RPMI7951 (cell line): ENCODE measurements at places on chromosomes 2 and 18.
A peak's percentile ranks its signal among the peaks of the same experiment; 100 is the strongest.

DNA sequence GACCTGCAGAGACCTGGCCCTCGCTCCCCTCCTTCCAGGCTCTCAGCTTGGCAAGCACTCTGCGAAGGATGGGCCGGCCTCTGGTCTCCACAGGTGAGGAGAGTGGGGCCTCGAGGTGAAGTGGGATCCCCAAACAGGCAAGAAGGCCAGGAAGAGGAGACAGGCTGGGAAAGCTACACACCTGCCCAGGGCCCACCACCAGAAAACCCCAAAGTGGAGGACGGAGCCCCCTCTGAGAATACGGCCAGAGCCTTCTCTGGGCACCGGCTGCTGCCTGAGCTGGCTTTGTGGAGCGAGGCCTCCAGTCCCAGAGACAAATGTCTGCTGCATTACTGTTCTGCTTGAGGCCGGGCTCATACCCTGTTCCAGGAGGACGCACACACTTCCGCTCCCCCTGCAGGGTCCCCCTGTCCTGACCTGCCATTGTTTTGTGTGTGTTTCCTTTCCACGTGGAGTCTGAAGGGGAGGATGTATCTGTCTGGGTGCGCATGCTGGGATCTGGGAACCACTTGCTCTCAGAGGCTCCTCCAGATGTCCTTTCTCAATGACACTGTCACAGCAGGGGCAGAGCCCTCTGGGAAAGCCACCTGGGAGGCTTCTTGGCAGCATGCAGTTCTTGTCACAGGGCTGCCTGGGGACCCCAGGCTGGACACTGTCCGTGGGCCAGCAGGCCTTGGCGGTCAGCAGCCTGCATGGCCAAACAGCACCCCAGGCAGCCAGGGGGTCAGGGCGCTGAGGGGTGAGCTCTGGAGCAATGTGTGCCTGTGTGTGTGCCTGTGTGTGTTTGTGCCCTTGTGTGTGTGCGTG lies 20.8 kb downstream of the KCNF1 start:
- no peak for DNase-seq

- no peak for DNase-seq
These were observed 48.2 kb downstream of the MTHFD2 start for GRCh38 chr2:74246496-74247195.

DNA sequence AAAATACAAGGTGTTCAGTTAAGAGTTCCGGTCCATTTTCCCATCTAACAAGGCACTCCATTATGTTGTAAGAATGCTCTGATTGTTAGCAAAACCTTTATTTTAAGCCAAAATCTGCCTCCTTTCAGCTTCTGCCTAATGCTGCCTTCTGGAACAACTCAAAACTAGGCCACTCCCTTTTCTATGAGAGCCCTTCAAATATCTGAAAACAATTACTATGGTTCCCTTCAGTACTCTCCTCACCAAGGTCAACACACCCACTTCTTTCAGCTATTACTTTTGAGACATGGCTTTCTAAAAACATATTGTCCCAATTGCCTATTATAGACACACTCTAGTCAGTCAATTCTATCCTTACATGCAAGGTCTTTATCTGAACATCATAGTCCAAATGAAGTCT lies 429.4 kb downstream of the ERBB4 start:
- no peak for DNase-seq

DNA sequence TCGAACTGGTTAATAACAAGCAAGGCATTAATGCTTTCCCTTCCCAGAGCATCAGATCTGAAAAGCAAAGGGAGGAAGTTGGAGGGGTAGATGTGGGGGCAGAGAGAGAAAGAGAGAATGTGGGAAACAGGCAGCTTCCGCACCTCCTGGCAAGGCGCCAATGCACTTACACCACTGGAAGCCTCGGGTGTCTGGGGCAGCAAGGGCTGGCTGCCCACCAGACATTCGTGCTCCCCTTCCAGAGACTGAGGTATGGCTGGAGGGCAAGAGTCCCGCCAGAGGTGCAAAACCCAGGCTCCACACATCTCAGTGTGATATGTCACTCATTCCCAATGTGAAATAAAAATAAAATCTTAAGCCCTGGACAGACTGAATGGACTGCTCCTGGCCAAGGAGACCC lies 46.4 kb downstream of the TEX51 start:
- DNase-seq = peak; percentile 4

- no peak for DNase-seq
These were observed 35.0 kb downstream of the ADD2 start for GRCh38 chr2:70732766-70733645.

DNA sequence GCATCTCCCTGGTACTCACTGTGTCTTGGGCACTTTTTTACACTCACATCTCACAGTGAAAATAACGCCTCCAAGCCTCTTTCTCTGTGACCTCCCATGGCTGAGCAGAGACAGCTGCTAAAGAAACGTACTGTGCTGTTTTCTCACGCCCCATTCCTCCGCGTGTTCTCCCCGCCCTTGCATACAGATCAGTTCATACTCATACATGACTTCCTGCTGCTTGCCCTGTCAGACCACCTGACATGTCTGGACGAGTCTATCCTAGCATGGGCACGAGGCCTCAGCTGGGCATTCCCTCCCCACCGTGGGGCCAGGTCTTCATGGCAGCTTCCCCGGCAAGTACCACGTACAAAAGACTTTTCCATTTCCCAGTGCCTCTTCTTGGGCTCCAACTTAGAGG lies 21.2 kb upstream of the IL1A start:
- no peak for DNase-seq

DNA sequence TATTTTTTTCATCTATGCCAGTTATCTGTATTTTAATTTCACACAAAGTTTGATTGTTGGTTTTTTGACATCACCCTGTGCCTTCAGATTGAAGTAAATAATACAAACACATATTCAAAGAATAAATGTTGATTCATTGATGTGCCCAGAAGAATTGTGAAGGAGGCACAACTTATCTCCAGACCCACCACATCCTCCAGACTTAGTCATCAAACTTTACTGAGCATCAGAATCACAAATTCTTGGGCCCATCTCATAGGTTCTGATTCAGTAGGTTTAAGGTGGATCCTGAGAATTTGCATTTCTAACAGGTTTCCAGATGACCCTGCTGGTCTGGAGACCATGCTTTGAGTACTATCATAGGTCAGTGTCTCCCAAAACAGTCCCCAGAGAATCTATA lies 82.8 kb upstream of the PIK3C3 start:
- DNase-seq = no peak

GRCh38 chr2:124039762-124040291 lies 14.7 kb downstream of the CNTNAP5 start:
- no peak for DNase-seq

DNA sequence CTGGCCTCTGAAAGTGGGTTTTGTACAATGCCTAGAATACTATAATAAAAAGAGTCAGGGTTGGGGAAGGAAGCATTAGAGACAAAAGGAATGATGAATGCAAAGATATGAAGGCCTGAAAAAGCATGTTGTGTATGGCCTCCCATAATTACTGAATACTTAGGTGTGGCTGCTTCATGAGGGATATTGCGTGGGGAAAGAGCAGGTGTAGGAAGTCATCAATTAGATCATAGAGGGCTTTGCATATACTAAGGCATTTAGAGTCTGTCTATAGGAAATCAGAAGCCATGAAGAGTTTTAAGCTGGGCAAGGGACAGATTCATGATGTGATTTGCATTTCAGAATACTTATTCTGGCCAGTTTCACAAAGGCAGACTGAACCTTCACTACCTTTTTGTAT lies 48.2 kb downstream of the NCOA1 start:
- no peak for DNase-seq

- DNase-seq = peak; percentile 33
These were observed 20.6 kb downstream of the DUSP11 start for GRCh38 chr2:73759285-73759764.
